M059J (cell line): ENCODE measurements at places on chromosomes 7 and 10.
A peak's percentile ranks its signal among the peaks of the same experiment; 100 is the strongest.

DNA sequence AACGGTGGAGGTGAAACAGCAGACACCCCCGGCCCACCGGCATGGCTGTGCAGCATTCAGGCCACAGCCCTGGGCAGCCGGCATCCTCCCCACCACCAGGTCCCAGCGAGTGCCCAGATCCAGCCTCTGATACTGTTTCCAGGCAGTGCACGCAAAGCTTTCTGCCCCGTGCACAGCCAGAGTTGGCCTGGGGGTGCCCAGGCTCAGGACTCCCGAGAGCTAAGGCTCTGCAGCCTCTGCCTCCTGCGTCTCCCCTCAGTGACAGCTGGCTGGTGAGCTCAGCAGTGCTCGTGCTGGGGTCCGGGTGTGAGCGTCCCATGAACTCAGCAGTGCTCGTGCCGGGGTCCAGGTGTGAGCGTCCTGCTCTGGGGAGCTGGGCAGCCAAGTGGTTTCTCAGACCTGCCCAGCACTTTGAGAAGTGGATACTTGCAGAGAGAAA, 65.4 kb downstream of the CFAP46 start:
- no peak for DNase-seq

GRCh38 chr10:59905066-59905730, 1.2 kb downstream of the CCDC6 start:
- DNase-seq: peak; percentile 27

- peak; percentile 7 for DNase-seq
These were observed 40.0 kb upstream of the GSDME start for GRCh38 chr7:24797270-24797669.

DNA sequence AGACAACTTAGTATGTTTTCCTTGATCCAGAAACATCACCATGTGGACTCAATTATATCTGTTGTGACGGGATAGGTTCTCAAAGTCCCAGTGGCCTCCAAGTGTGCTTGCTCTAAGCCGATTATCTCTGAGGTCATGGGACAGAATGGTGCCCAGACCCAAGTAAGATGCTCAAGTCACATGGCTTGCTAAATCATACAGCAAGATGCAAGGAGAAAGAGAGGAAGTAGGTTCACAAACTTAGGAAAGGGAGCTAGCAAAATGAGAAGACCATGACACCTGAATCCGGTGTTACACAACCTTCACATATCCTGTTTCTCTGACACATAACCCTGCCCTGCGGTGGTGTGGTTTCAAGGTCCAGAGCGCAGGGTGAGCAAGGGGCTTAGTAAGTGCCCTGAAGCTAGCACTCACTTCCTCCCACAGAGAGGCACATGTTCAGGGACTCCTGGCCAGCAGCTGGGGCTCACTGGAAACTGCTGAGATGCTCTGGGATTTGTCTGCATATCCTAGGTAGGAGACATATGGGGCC, 590.9 kb upstream of the ANKRD30A start:
- DNase-seq: peak; percentile 96

GRCh38 chr7:149559711-149560110, 62.1 kb upstream of the ZNF746 start:
- DNase-seq: peak; percentile 42

- DNase-seq: peak; percentile 61
These were observed 27.1 kb downstream of the PRLHR start for GRCh38 chr10:118568327-118568848.

GRCh38 chr7:69796416-69796815, 198.1 kb downstream of the AUTS2 start:
- DNase-seq: no peak

GRCh38 chr7:42315103-42315502, 78.1 kb upstream of the GLI3 start:
- DNase-seq: peak; percentile 85
